Occipital lobe (tissue), 3 donors: ENCODE measurements at places on chromosomes 1 and 21. TPM values are rescaled to one million over a fixed set of nuclear protein-coding genes. Genes with fewer than 3 reads are reported as not detected.

- no peak for DNase-seq
These were observed 137.8 kb downstream of the CAMTA1 start for GRCh38 chr1:6923012-6923411.

DNA sequence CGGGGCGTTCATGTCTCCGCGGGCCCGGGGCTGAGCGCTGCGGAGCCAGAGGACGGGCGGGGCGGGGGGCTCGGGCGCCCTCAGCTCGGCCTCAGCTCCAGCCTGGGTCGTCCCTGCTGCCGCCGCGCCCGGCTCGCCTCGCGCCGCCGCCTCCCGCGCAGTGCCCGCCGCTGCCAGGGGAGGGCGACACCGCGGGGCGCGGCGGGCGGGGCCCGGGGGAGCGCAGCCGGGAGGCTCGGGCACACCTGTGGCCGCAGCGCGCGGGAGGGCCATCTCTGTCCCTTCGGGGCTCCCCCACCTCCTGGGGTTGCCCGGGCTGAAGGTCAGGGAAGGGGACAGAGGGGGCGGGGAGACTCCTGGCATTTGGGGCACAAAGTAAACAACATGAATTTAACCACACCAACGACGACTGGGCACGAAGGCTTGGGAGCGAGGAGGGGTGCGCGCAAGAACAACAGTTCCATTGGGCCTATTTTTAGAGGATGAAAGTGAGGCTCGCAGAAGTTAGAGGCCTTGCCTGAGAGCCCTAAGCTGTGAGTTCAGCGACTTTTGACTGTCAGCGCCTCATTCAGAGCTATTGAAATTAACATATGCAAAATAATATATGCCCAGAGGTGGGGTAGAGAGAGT, at the start of gene FAM131C:
Gene FAM131C, minus strand, starts transcription at position 162 of the 630 bp plus-strand sequence. CDS start 209 bp downstream, outside the sequence.
- no peak for DNase-seq

SPRR3 gene
- total RNA-seq: 1.6 TPM

DNA sequence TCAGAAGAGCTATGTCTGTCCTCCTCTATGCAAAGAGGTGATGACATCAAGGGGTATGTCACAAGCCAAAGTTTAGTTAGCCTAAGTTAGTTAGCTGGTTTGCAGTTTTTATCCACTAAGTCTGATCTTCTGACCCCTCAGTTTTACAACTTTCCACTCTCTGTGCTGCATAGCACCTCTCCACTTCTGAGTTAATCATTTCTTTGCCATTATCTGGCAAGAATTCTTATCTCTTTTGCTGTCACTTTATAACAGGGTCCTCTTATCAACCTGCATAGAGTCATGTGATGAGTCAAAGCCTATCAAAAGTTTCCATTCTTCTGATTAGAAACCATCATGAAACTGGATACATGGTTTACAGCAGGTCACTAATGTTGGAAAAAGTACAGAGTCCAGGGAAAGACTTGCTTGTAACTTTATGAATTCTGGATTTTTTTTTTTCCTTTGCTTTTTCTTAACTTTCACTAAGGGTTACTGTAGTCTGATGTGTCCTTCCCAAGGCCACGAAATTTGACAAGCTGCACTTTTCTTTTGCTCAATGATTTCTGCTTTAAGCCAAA, at the start of gene NR5A2:
Gene NR5A2, plus strand, starts transcription at position 447 of the 560 bp plus-strand sequence. CDS start 138 bp downstream, outside the sequence.
- DNase-seq: no peak

DNA sequence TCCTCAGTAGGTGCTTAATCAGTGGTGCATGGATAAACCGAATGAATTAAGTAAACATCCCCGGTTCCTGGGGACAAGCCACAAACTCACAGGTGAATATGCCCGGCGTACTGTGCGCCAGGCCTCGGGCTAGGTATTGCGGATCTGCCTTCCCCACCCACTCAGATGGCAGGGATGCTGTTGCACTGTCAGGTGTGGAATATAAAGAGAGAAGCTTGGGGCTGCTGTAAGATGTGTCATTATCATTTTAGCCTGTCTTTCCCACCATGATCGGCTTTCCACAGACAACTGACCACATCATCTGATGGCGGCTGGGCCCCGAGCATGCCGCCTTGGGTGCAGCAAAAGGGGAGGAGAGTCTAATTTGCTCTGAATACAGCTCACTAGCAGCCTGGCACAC, 45.4 kb upstream of the LRP8 start:
- no peak for DNase-seq

DNA sequence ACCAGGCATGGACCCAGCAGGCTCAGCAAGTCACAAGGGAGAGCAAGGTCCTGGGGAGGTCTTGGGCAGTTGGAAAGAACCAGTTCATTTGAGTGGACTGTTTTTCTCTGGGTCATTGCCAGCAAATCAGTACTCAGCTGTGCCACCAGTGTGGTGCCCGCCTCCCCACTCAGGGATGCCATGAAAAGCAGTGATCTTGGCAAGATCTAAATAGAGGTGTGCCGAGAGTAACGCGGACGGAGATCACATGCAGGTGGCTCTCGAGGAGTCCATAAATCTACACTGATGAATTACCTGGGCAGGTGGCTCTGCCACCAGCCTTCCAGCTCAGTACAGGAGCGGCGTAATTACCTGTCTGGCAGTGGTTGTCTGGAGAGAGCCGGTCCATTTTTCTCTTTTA, 642.2 kb downstream of the PTPRU start:
- DNase-seq: no peak

GRCh38 chr21:44347911-44348451, 5.4 kb upstream of the TRPM2 start:
- DNase-seq: no peak

CTSS gene
- total RNA-seq: 11.9 TPM
